GM23338 (cell line): ENCODE measurements at places on chromosomes 13 and 19. TPM values are rescaled to one million over a fixed set of nuclear protein-coding genes. Genes with fewer than 3 reads are reported as not detected.
A peak's percentile ranks its signal among the peaks of the same experiment; 100 is the strongest.

- DNase-seq, result peak; percentile 51
These were observed 6.0 kb upstream of the NKPD1 start for GRCh38 chr19:45166723-45167252.

DNA sequence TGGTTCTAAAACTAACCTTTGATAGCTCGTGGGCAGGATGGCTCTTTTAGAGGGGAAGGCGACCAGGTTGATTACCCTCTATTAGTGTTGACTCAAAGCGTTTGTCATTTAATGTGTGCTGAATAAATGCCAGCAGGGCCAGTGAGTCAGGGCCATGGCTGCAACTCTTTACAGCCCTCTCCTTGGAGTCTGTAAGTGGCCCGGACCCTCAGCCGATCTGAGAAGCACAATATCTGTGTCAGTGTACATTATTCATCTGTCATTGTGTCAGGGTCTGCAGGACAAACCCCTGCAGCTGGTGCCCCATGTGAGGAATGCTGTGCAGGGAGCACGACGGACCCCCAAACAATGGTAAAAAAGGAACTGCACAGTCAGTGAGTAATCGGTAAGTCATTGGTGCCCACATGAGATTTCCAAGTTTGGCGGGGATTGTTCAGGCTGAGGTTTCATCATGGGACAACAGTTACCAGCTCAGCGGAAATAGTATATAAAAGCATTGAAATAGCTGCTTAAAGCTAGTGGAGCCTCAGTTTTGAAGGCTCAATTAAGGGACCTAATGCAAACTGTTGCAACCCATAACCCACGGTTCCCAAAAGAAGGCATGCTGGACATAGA is 139.1 kb downstream of the ZNF675 start:
- DNase-seq, result peak; percentile 1

GRCh38 chr19:21587117-21587461 is 81.7 kb downstream of the ZNF429 start:
- DNase-seq, result peak; percentile 56

DNA sequence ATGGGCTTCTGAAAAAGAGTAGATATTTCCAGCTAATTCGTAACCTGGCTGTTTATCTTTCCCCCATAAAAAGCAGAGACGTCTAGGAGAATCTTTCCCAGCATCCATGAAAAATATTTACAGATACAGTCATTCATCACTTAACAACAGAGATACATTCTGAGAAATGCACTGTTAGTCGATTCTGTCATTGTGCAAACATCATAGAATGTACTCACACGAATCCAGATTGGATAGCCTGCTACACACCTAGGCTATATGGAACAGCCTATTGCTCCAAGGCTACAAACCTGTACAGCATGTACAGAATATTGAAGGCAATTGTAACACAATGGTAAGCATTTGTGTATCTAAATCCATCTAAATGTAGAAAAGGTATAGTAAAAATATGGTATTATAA is 530.2 kb upstream of the NBEA start:
- no peak for DNase-seq

DNA sequence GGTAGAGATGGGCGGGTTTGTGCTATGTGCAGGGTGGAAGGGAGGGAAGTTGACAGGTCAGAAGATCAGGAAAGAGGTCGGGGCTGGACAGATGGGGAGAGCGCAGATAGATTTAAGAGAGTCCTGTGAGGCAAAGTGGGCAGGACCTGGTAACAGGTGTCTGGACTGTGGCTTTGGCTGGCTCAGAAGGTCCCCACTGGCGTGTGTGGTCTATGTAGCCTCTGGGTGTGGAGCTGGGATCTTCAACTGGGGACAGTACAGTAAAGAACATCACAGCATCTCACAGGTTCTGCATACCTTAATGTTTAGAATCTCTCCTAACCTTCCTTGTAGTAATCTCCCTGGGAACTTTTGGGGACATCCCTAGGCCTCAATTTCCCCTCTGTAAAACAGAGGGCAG is 17.7 kb downstream of the CKM start:
- DNase-seq, result no peak

GRCh38 chr13:110109910-110110309 is 197.0 kb downstream of the COL4A1 start:
- DNase-seq, result no peak

GRCh38 chr13:109720758-109721184 is 65.6 kb downstream of the IRS2 start:
- DNase-seq, result no peak

DNA sequence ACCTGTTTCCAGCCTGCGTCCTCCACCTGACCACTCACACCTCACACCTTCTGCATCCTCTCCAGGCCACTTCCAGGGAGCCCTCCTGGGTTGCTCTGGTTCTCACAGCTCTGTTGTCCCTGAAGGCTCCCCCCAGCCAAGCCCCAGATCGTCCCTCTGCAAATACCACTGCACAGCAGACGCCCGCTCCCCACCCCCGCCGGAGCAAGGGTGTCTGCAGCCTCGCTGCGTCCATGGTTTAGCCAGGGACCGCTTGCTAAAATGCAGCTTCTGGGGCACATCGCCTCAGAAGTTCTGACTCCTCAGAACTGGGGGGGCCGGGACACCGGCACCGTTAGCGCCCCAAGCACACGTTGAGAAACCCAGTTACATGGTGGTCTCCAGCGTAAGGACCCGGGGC is 983 bp downstream of the LINGO3 start:
- no peak for DNase-seq

GRCh38 chr19:6475321-6476108 is 6.1 kb downstream of the DENND1C start:
- peak; percentile 66 for DNase-seq

GRCh38 chr19:5231857-5232678 is 108.5 kb downstream of the PTPRS start:
- DNase-seq, result no peak

GRCh38 chr13:50626101-50626547 is 217.4 kb downstream of the DLEU7 start:
- DNase-seq, result no peak

DNA sequence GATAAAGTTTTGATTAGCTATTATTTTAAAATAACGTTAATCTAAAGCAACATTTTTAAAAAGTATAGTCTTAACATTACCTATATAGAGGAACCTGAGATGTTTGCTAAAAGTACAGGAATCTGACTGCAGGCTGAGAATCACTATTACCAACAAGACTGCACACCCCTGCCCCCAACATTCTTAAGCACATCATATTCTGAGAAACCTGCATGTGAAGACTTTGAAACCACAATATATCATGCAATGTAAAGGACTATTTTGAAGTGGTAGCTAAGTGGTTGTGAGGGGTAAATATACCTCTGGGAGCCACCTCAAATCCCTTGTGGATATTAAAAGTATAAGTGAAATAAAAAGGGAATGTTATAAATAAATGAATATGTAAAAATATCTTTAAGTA is 119.0 kb upstream of the KLF12 start:
- DNase-seq, result no peak

- DNase-seq, result peak; percentile 53
These were observed 21.4 kb upstream of the MICU2 start for GRCh38 chr13:21625366-21625765.

Gene SPATA13
- total RNA-seq, result 41.0 and 45.7 TPM in 2 replicates

Gene LHFPL6
- 5.2 and 9.5 TPM in 2 replicates for total RNA-seq

Gene THSD1
- total RNA-seq, result 0.69 TPM in 1 of 2 replicates, not detected in the other

Gene BCL3
- total RNA-seq, result 0.62 and 1.4 TPM in 2 replicates

Gene SIGLEC8
- not detected in 2 replicates for total RNA-seq
